ENCODE measurements at places on chromosomes 2 and 18. TPM values are rescaled to one million over a fixed set of nuclear protein-coding genes. Genes with fewer than 3 reads are reported as not detected.

- H3K4me3 ChIP-seq, result no peak overlapping the region
- no peak overlapping the region for H3K27ac ChIP-seq
- no peaks in the 10 kb centered on the region for H3K36me3 ChIP-seq
- no peak for DNase-seq
Measured at GRCh38 chr18:21389903-21390302, 147.9 kb downstream of the GREB1L start.

DNA sequence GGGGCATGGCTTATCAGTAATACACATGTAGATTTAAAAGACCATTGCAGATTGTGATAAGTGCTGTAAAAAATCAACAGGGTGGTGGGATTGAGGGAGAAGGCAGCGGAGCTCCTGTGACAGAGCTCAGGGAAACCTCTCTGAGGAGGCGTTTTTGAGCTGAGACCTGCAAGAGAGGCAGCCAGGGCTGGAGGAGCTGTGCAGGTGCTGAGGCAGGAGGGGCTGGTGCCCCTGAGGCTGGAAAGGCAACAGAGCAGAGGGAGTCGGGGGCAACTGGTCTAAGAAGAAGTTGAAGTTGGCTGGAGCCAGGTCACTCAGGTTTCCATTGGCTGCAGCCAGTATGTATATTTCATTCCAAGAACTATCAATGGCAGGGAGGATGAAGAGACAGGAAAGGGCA lies 47.6 kb downstream of the KLHL29 start:
- no peak for DNase-seq
- H3K36me3 ChIP-seq, result no peaks in the 10 kb centered on the region
- no peak overlapping the region for H3K4me3 ChIP-seq
- H3K4me1 ChIP-seq, result peaks cover 14% of the 10 kb centered on the region
- no peaks in the 10 kb centered on the region for H3K27me3 ChIP-seq
- no peak overlapping the region for H3K27ac ChIP-seq

GRCh38 chr18:45059695-45060094 lies 379.0 kb downstream of the SETBP1 start:
- H3K27me3 ChIP-seq, result no peaks in the 10 kb centered on the region
- H3K4me3 ChIP-seq, result no peak overlapping the region
- DNase-seq, result peak; percentile 88
- H3K36me3 ChIP-seq, result no peaks in the 10 kb centered on the region
- H3K27ac ChIP-seq, result peak overlapping the region; percentile 7
- H3K4me1 ChIP-seq, result peaks cover 25% of the 10 kb centered on the region

DNA sequence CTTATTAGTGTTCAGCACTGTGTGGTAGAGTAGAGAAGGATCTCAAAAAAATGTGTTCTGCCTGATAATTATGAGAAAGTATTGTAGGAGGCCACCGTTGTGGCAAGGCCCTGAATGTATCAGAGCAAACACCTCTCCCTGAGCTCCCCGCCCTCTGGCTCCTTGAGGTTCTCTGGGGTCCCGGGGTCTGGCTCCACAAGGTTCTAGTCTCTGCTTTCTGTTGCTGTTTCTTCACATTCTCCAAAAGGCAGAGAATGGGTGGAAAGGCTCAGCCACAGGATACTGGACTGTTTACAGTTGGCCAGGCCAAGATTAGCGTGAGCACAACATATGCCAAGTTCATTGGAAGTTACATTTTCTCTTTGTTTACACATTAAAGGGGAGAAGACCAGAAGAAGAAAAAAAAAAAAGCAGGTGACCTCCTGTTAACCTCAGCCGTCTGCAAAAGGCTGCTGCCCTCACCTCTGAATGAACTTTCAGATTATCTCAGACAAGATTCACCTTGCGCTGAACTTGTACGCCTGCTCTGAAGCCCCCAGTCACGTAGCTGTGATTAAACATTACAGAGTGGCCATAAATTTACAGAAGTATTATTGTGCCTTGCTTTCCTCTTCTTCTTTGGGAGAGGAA lies 56.6 kb upstream of the CYP26B1 start:
- no peak overlapping the region for H3K4me3 ChIP-seq
- H3K27me3 ChIP-seq, result no peaks in the 10 kb centered on the region
- peaks cover 14% of the 10 kb centered on the region for H3K4me1 ChIP-seq
- no peaks in the 10 kb centered on the region for H3K36me3 ChIP-seq

- no peaks in the 10 kb centered on the region for H3K36me3 ChIP-seq
- no peak overlapping the region for H3K4me3 ChIP-seq
- no peak overlapping the region for H3K27ac ChIP-seq
- DNase-seq, result peak; percentile 1
- H3K4me1 ChIP-seq, result no peaks in the 10 kb centered on the region
- no peaks in the 10 kb centered on the region for H3K27me3 ChIP-seq
Measured at GRCh38 chr2:103809941-103810441, 1043.9 kb upstream of the POU3F3 start.

- H3K27ac ChIP-seq, result peak within 1 kb of the TSS; percentile 66
- H3K27me3 ChIP-seq, result no peaks in the 10 kb centered on the region
- peak within 1 kb of the TSS; percentile 99 for H3K4me3 ChIP-seq
- peak; percentile 96 for DNase-seq
- peaks cover 28% of the 10 kb centered on the region for H3K36me3 ChIP-seq
Measured at GRCh38 chr2:27032495-27033252, at the start of gene TMEM214. Gene TMEM214, plus strand, starts transcription at chr2:27032965. Its CDS starts 51 bp downstream, at chr2:27033016.

DNA sequence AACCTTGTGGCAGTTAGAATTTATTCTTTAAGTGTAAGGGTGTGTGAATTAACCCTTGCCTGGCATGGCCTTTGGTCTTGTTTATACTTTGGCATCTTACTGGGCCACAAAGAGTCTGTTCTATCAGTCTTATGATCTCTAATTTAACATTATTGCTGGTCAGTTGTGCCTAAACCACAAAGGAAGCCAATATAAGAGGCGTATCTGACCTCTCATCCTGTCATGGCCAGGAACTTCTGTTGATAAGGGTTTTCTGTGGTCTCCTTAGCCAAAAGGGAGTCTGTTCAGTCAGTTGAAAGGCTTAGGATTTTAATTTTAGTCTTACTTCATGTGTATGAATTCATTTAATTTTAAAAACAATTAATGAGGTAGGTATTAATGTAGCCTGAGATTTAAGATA lies 127.2 kb downstream of the LRRTM4 start:
- no peak overlapping the region for H3K27ac ChIP-seq
- no peaks in the 10 kb centered on the region for H3K27me3 ChIP-seq
- no peak for DNase-seq
- H3K36me3 ChIP-seq, result no peaks in the 10 kb centered on the region
- H3K4me1 ChIP-seq, result no peaks in the 10 kb centered on the region

GRCh38 chr2:225319872-225320271 lies 79.6 kb upstream of the NYAP2 start:
- no peak overlapping the region for H3K27ac ChIP-seq
- DNase-seq, result no peak
- H3K27me3 ChIP-seq, result no peaks in the 10 kb centered on the region
- no peaks in the 10 kb centered on the region for H3K4me1 ChIP-seq
- no peaks in the 10 kb centered on the region for H3K36me3 ChIP-seq

DNA sequence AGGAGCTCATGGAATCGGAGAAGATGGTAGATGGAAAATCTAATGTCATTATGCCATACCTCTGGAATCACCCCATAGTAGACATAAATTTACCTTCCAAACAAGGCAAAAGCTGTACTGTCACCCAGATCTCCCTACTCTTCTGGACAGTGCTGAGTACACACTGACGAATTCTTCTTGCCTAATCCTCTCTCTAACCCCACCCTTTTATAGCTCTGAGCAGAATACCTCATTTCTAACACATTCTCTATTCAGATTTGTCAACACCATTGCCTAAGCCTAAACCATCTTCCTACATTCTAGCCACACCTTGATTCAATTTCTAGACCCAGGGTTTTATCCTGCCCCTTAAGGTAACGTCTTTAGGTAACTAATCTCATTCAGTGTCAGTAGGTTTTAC lies 321.0 kb upstream of the NRP2 start:
- no peaks in the 10 kb centered on the region for H3K27me3 ChIP-seq
- no peaks in the 10 kb centered on the region for H3K36me3 ChIP-seq
- H3K4me3 ChIP-seq, result no peak overlapping the region
- peaks cover 11% of the 10 kb centered on the region for H3K4me1 ChIP-seq
- H3K27ac ChIP-seq, result no peak overlapping the region

- peaks cover 16% of the 10 kb centered on the region for H3K4me1 ChIP-seq
- H3K36me3 ChIP-seq, result peaks cover 12% of the 10 kb centered on the region
Measured at GRCh38 chr2:241358470-241358869, 2.4 kb downstream of the FARP2 start.

DNA sequence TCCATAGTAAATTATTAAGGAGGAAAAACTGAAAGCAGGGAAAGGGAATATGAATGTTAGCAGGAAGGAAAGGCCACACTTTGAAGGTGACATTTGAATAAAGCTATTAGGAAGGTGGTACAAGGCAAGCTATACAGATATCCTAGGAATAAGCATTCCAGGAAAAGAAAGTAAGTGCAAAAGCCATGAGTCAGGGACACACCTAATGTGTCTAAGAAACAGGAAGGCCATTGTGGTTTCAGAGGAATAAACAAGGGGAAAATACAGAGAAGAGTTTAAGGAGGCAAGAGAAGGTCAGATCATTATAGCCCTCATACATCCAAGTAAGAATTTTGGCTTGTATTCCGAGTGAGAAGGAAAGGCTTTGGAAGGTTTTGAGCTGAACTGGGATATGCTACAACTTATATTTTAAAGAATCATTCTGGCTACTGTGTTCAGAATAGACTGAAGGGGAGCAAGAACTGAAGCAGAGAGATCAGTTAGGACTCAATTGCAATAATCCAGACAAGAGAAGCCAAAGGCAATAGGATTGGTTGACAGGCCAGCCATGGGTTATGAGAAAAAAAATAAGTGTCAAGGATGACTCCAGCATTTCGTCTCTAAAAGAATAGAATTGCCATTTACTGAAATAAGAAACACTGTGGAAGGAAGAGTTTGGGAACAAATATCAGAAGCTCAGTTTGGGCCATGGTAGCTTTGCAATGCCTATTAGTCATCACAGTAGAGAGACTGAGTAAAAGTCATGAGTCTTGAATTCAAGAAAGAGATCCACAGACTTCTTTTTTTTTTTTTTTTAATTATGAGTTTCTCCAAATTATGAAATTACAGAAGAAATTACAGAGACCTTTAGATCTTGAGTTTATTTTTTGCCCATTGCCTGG lies 11.3 kb downstream of the RAD51AP2 start:
- no peak overlapping the region for H3K27ac ChIP-seq
- peak; percentile 19 for DNase-seq
- H3K36me3 ChIP-seq, result no peaks in the 10 kb centered on the region
- no peak overlapping the region for H3K4me3 ChIP-seq
- H3K4me1 ChIP-seq, result no peaks in the 10 kb centered on the region

- DNase-seq, result no peak
- no peak overlapping the region for H3K4me3 ChIP-seq
- H3K4me1 ChIP-seq, result no peaks in the 10 kb centered on the region
- H3K27ac ChIP-seq, result no peak overlapping the region
- no peaks in the 10 kb centered on the region for H3K36me3 ChIP-seq
Measured at GRCh38 chr18:78739115-78739514, 240.5 kb upstream of the SALL3 start.

GRCh38 chr2:196473617-196474016 lies 165.9 kb upstream of the CCDC150 start:
- H3K27ac ChIP-seq, result no peak overlapping the region
- DNase-seq, result no peak
- H3K4me3 ChIP-seq, result no peak overlapping the region
- no peaks in the 10 kb centered on the region for H3K36me3 ChIP-seq
- peaks cover 8% of the 10 kb centered on the region for H3K4me1 ChIP-seq

DNA sequence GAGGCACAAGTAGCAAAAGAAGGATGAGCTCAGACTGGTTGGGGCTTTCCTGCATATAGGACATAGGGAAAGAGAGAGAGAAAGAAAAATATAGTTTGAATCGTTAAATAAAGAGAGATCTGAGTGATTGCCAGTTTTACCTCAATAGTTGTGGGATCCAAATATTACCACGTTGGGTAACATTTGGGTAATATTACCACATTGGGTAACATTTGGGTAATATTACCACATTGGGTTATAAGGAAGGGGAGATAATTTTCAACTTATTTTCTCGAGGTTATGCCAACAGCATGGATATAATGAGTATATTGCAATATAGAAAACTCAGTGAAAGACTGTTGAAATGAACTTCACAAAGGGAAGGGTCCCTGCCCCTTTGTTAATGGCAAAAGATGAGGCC lies 20.7 kb downstream of the SP140 start:
- H3K4me3 ChIP-seq, result no peak overlapping the region
- no peaks in the 10 kb centered on the region for H3K27me3 ChIP-seq
- H3K4me1 ChIP-seq, result no peaks in the 10 kb centered on the region
- no peak for DNase-seq

- peaks cover 2% of the 10 kb centered on the region for H3K4me1 ChIP-seq
- no peaks in the 10 kb centered on the region for H3K27me3 ChIP-seq
- 0 out of 2 replicates have a peak, but pooled peaks cover 8% of the 10 kb centered on the region for H3K36me3 ChIP-seq
- no peak overlapping the region for H3K4me3 ChIP-seq
- no peak for DNase-seq
Measured at GRCh38 chr2:23746141-23746863, 180.6 kb downstream of the ATAD2B start.

DNA sequence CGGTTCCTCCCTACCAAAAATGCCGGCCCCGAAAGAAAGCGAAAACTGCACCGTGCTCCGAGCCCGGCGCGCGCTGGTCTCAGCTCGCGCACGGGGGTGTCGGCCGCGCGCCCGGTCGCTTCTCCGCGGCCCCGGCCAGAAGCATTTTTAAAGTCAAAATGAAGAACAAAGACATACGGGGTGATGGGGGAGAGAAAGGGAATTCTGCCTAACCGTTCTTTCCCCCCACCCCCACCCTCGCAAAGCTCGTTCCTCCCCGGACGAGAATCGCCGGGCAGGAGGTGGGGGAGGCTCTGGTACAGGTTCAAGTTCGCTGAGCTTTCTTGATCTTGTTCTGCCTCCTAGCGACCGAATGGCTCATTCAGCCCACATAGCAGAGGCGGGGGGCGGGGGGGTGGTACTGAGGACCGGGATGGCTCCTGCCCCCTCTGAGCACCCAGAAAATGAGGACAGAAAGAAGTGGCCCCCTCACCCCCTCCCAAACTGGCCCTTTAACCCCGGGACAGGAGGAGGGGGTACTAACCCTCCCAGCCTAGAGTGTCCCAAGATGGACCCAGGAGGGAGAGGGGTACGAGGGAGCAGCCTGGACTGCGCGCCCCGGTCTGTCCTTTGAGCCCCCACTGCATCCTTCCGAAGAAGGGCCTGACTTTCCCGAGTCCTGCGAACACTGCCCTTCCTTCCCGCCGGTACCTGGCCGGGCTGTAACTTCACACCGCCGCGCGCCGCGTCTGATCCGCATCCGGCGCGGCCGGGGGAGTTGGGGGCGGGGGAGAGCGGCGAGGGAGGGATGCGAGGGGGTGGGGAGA lies 3.1 kb downstream of the BCL11A start:
- peaks cover under 1% of the 10 kb centered on the region for H3K27me3 ChIP-seq
- peak overlapping the region; percentile 34 for H3K27ac ChIP-seq
- DNase-seq, result peak; percentile 94
- H3K4me1 ChIP-seq, result peaks cover 8% of the 10 kb centered on the region
- no peaks in the 10 kb centered on the region for H3K36me3 ChIP-seq

GRCh38 chr2:122843503-122843902 lies 1088.1 kb downstream of the TSN start:
- no peaks in the 10 kb centered on the region for H3K36me3 ChIP-seq
- no peaks in the 10 kb centered on the region for H3K4me1 ChIP-seq
- no peak for DNase-seq
- no peaks in the 10 kb centered on the region for H3K27me3 ChIP-seq
- H3K4me3 ChIP-seq, result no peak overlapping the region

The EN1 gene
- 7.0 TPM for total RNA-seq

The TWIST2 gene
- total RNA-seq, result 467 TPM

The EMX1 gene
- not detected for total RNA-seq

The KCNIP3 gene
- 11.9 TPM for total RNA-seq

The PAX8 gene
- 2.1 TPM for total RNA-seq

The SKA1 gene
- total RNA-seq, result 5.6 TPM

The TMEM178A gene
- 0.32 TPM for total RNA-seq

The KCMF1 gene
- total RNA-seq, result 131 TPM

The BOLL gene
- total RNA-seq, result not detected

The REG1B gene
- total RNA-seq, result not detected

The EVX2 gene
- not detected for total RNA-seq

The KCNF1 gene
- total RNA-seq, result 0.97 TPM

The CAPG gene
- total RNA-seq, result 223 TPM

The HOXD8 gene
- total RNA-seq, result 23.4 TPM

The SCN2A gene
- 2.2 TPM for total RNA-seq

The ABCB11 gene
- total RNA-seq, result not detected

All from GM23248 (cell line).